ENCODE measurements at places on chromosomes 2 and 18.

DNA sequence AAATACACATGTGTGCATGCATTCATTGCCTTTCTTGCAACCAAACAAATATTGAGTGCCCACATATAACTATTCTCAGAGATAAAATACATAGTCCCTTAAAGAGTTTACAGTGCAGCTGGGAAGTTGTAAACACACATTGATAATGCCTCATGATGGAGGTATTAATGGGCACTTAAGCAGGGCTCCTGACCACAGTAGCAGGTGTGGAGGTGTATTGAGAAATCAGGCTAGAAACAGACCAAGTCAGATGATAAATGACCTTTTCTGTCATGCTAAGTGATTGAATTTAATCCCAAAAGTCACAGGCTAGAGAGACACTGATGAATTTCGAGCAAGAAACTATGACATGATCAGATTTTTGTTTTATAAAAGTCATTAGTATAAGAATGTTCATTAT, 157.7 kb downstream of the ZNF385B start:
- no peak for DNase-seq

GRCh38 chr2:68189991-68190784, 32.5 kb downstream of the PNO1 start:
- DNase-seq: no peak

- no peak for DNase-seq
These were observed 947 bp downstream of the ZEB2 start for GRCh38 chr2:144518748-144519596.

- no peak for DNase-seq
These were observed 79.3 kb downstream of the SH3RF3 start for GRCh38 chr2:109208071-109208950.

DNA sequence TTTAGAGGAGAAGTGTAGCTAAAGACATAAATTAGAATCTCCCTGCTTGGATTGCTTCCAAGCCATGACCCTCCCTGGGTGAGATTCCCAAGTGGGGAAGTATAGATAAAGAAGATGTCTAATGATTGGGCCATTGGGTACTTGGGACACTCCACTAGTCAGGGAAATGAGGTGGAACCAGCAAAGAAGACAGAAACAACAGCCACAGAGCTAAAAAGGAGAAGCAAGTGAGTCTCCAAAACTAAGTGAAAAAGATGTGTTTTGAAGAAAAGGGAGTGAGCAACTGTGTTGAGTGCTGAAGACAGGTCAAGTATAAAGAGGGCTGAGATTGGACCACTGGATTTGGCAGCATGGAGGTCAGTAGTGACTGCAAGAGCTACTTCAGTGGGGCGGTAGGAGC, 276.7 kb upstream of the STON1 start:
- DNase-seq: no peak

- DNase-seq: no peak
These were observed 46.5 kb upstream of the KCNE4 start for GRCh38 chr2:223005496-223005895.

GRCh38 chr18:63025251-63026090, 294.1 kb downstream of the BCL2 start:
- no peak for DNase-seq

- no peak for DNase-seq
These were observed 35.8 kb upstream of the FIGN start for GRCh38 chr2:163771596-163771995.
